ENCODE measurements at places on chromosomes 6 and 20. TPM values are rescaled to one million over a fixed set of nuclear protein-coding genes. Genes with fewer than 3 reads are reported as not detected.
A peak's percentile ranks its signal among the peaks of the same experiment; 100 is the strongest.

DNA sequence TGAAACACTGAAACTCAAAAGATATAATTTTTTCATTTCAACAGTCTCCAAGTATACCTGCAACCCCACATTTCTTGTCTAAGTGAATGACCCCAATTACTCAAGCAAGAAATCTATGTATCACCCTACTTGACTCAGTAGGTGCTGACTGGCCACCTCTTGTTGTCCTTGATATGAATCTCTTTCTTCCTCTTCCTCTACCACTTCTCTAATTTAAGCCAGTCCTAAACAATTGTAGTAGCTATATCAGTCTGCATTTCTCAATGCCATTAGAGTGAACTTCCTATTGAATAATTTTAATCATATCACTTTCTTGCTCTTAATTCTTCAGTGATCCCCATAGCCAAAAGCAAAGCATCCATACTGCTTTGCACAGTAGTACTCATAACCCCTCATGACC, 93.2 kb downstream of the NKAIN2 start:
- no peak overlapping the region for H3K4me3 ChIP-seq
- no peak overlapping the region for H3K27ac ChIP-seq
- no peaks in the 10 kb centered on the region for H3K4me1 ChIP-seq
- DNase-seq, result no peak
- no peaks in the 10 kb centered on the region for H3K27me3 ChIP-seq
- H3K36me3 ChIP-seq, result no peaks in the 10 kb centered on the region

DNA sequence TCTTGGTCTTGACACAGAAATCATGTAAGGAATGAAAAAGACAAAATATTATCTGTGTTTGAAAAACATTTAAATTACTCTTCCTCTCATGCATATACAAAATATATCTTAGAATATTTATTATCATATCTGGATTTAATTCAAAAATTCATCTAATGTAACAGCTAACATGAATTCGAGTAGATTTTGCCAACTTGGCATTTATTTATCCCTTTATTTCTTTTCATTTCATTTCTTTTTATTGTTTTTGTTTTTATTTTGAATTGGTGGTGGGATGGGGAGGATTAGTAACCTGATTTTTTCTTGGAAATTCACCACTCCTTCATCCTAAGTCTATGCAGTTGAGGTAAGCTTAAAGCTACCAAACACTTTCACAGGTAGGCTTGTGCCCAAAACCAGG, 508.7 kb downstream of the EPHA7 start:
- no peak overlapping the region for H3K27ac ChIP-seq
- H3K27me3 ChIP-seq, result no peaks in the 10 kb centered on the region
- H3K36me3 ChIP-seq, result no peaks in the 10 kb centered on the region

DNA sequence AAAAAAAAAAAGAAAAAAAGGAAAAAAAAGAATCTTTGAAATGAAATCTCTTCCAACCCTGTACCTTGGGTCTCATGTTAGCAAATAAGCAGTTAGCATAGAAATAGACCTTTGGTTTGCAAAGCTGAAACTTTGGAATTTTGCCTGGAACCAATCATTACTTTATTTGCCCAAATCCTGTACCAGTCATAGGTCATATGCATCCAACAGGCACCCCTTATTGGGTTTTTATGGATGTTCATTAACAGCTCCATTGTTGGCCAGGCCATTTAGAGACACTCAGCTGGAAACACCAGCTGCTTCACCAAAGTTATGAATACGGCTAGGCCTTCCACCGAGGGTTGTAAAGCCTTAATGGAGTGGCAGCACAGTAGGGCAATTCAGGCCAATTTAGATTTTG, 53.0 kb downstream of the ALDH8A1 start:
- no peak overlapping the region for H3K27ac ChIP-seq
- H3K27me3 ChIP-seq, result no peaks in the 10 kb centered on the region
- H3K4me3 ChIP-seq, result no peak overlapping the region
- H3K36me3 ChIP-seq, result no peaks in the 10 kb centered on the region
- no peak for DNase-seq

DNA sequence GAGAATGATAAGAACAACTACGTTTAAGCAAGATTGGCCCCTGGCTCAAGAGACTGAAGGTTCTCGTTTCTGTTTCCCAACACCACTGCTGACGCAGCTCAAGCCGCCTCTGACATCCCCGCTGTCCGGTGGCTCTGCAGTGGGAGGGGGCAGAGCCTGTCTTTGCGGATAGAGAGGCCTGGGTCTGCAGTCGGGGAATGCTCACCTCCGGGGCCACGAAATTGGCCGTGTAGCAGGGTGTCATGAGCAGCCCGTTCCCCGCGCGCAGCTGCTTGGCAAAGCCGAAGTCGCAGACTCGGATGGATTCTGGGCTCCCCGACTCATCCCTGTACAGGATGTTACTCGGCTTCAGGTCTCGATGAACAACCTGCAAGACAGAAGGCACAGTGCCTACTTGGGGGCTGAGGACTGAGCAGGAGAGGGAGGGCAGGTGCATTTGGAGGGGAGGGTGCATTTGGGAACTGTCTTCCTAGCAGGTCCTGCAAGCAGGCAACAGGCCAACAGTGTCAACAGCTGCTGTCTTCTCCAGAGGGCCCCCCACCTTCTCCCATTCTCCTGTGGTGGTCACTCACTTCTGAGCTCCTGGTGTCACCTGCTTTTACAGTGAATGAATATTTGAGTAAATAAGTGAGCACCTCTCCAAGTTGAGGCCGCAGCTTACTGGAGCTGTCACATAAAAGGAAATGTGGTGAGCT, 40.5 kb upstream of the MPC1 start:
- H3K4me1 ChIP-seq, result peaks cover 15% of the 10 kb centered on the region
- H3K4me3 ChIP-seq, result no peak overlapping the region
- H3K27ac ChIP-seq, result no peak overlapping the region

DNA sequence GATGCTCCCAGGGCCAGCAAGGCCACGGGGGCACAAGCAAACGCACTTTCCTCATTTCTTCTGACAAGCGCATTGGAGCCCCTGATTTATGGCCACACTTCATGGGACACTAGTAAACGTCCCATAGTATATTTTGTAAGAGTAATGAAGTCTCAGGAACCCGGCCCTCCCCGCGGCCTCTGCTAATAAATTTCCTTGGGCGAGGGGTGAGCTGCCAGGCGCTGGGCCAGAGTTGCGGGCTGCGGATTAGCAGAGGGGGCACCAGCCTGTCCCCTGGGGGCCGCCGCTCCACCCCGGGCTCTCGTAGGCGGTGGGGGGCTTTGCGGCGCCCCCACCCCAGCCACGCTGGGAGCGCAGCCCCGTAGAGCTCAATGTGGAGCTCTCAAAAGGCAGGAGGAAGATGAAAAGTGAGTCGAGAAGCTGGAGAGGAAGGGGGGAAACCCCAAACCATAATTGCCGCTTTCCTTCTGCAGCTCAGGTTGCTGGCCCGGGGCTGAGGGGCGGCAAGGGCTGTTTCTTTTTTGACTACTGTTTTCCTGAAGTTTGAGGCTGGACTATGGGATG, 173.6 kb downstream of the CDC5L start:
- no peaks in the 10 kb centered on the region for H3K36me3 ChIP-seq
- DNase-seq, result peak; percentile 3
- H3K27ac ChIP-seq, result no peak overlapping the region
- H3K4me1 ChIP-seq, result peaks cover 6% of the 10 kb centered on the region

GRCh38 chr6:111603040-111603439, 2.6 kb downstream of the TRAF3IP2 start:
- H3K4me1 ChIP-seq, result peaks cover 23% of the 10 kb centered on the region
- H3K27me3 ChIP-seq, result no peaks in the 10 kb centered on the region
- no peaks in the 10 kb centered on the region for H3K36me3 ChIP-seq
- peak overlapping the region; percentile 36 for H3K27ac ChIP-seq

The STK35 gene
- total RNA-seq, result 17.3 TPM

The JPH2 gene
- total RNA-seq, result not detected
